Fibroblast of pulmonary artery (primary cell): ENCODE measurements at places on chromosomes 11 and 22.
A peak's percentile ranks its signal among the peaks of the same experiment; 100 is the strongest.

DNA sequence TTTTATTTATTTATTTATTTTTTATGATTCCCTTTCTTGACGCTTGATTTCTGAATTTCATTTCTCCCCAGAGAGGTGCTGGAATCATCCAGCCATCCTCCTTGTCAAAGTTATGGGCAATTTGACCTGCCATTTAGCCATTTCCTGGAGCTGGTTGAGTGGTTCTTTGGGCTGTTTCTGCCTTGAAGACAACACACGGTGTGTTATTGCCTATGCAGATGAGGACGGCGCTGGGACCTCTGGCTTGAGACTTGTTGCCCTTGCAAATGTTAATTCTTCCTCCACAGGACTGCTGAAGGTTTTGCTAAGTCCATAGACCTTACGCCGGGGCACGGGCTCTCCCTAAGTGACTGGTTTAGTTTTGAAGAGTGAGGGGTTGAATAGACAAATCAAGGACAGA is 147.9 kb upstream of the PLET1 start:
- no peak for DNase-seq

- DNase-seq: no peak
Measured at GRCh38 chr11:34911676-34912075, 4.5 kb downstream of the APIP start.

GRCh38 chr11:6941970-6942369 is 15.7 kb downstream of the ZNF215 start:
- DNase-seq: no peak

GRCh38 chr11:117449111-117449693 is 121.5 kb downstream of the CEP164 start:
- DNase-seq: no peak

- no peak for DNase-seq
Measured at GRCh38 chr11:96021901-96022650, 98.2 kb upstream of the MTMR2 start.

- no peak for DNase-seq
Measured at GRCh38 chr11:122220321-122220720, 104.3 kb upstream of the BLID start.

DNA sequence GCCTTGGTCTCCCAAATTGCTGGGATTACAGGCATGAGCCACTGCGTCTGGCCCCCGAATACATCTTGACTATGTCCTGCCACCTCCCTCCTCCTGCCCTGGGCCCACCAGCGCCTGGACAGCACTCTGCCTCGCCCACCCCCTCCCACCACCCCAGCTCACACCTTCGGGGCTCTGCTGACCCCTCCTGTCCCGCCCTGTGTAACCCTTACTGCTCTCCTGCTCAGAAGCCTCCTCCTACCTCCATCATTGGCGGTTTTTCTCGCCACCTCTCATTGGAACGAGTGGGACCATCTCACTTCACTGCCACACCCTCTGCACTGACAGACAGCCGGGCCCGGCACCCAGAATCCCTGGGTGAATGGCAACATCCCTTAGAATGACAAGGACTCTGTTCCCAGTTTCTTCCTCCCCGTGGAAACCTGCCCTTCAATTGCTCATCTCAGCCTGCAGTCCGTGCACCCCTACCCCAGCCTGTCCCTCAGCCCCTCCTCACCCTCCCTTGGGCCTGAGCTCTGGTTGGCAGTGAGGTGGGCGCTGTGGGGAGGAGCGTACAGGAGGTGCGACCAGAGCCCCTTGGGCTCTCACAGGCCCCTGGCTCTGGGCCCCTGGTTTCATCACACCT is 32.2 kb downstream of the LRRC74B start:
- DNase-seq: no peak

DNA sequence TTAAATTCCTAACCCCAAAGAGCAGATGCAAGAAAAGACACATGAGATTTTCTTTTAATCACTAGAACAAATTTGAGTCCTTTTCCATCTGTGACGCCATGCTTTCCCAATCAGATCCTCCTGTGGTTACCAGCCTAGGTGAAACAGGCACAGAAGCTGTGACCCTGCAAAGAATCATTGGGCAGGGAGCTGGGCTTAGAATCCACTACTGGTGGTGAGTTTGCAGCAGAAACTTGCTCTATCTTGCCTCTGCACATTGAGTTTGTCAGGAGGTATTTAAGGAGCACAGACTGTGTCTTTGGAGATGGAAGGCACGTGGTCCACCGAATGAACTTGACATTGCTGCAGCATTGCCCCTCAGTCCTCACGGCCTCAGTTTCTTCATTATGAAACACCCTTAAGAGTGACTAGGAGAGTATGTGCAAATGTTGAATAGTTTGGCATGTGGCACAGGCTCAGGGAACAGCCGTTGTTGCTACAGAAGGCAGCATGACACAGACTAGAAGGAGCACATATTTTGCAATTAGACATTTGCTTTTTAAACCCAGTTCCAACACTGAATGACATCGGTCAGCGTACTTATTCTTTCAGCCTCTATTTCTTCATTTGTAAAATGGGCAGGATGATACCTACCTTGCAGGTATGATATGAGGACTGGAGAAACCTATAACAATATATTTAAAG is 127.6 kb downstream of the DBX1 start:
- DNase-seq: no peak

GRCh38 chr11:17473071-17473744 is 3.4 kb downstream of the ABCC8 start:
- DNase-seq: no peak

GRCh38 chr11:46522682-46523281 is 71.0 kb downstream of the AMBRA1 start:
- no peak for DNase-seq

GRCh38 chr22:44975427-44976262 is 34.2 kb downstream of the PHF21B start:
- peak; percentile 84 for DNase-seq

GRCh38 chr11:109884501-109884900 is 208.7 kb upstream of the ZC3H12C start:
- DNase-seq: no peak

DNA sequence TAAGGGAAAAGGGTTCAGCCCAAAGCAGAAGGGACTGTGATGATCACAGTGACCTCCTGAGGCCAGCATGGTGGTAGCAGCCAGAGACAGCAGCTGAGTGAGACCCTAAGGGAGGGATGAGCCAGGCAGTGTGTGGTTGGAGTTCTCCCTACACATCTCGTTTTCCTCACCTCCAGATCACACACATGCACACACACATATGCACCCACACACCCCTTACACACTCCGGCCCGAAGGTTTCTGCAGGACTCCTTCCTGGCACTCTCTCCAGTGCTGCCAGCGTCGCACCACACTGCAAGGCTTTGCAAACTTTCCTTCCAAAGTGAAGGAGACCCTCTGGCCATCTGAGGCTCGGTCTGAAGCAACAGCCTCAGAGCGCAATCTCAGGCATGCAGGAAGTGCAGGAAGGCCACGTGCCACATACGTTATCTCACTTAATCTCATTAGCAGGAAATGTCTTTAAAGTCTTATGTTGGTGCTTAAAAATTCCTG is 26.9 kb upstream of the TP53I11 start:
- peak; percentile 35 for DNase-seq

DNA sequence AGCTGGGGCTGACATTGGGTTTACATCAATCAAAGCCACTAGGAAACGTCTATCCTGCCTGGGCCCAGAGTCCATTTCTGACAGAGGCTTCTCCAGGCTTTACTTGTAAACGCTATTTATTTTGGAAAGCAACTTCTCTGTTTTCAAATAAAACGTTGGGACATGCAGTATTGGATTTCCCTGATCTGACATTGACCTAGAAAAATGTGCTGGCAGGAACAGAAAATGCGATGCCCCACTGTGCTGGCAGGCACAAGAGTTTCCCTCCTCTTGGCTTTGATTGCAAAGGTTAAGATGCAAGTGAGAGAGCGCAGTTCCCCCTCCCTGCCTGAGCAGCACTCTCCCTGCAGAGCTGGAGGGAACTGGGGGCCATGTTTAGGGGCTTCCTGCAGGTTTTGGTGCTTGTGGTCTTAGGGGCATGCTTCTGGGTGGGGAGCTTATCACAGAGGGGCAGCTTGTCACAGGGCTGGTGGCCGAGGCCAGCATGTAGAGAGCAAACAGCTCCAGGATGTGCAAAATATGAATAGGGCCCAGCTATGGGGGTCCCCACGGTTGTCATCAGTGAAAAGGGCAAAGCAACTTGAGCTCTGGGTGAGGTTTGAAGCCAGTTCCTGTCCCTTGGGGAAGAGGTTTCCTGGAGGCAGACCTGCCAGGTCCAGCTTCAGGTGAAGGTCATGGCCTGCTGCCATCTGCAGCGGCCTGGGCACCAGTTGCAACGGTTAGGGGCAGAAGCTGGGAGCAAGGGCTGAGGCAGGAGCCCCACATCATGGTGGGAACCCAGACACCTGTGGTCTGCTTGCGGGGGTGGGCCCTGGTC is 42.3 kb upstream of the DKK3 start:
- DNase-seq: no peak

GRCh38 chr11:123973816-123974215 is 3.8 kb downstream of the OR10S1 start:
- DNase-seq: peak; percentile 93

DNA sequence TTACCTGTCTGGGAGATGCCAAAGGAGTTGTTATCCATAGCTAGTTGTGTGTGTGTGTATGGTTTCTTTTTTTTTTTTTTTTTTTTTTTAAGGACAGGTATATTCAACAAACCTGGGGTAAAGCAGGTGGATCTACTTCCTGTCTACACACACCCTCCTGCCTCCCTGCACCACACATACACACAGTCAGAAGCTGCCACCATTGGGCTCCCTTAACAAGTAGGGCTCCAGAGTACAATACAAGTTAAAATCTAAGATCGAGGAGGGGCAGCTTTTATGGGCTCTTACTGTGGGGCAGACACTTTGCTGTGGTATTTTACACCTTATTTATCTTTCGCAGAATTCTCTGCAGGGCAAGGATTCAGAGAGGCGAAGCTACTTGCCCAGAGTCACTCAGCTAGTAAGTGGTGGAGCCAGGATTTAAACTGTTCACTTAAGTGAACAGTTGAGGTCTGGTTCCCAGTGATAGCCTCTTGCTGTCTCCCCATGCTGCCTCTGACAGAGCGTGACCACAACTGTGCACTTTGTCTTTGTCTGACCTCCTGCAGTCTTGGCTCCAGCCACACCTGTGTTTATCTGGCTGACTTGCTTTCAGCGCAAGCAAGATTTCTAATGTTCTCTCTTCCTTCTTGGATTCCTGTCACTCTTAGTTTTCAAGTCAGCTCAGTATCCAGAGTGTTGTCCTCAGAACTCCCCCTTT is 135.0 kb downstream of the CSNK2A3 start:
- no peak for DNase-seq

GRCh38 chr11:66715346-66716085 is 13.5 kb downstream of the SPTBN2 start:
- DNase-seq: no peak

DNA sequence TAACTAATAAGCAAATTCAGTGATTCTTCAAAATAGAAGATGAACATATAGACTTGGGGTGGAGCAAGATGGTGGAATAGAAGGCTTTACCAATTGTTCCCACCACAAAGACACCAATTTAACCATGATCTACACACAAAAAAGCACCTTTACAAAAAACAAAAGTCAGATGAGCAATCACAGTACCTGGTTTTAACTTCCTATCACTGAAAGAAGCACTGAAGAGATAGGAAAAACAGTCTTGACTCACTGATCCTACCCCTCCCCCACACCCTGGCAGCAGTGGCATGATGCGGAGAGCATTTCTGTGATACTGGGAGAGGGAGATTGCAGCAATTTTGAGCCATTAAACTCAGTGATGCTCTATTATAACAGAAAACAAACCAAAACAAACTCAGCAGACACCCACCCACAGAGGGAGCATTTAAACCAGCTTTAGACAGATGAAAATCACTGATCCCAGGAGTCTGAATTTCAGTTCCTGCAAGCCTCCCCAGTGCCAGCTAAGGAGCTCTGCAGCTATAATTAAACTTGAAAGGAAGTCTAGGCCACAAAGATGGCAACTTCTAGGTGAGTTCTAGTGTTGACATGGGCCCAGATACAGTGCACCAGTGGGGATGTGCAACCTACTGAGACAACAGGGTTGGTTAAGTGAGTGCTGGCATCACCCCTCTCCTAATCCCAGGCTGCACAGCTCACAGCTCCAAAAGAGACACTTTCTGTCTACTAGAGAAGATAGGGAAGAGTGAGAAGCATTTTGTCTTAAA is 161.8 kb upstream of the GRIA4 start:
- DNase-seq: no peak

DNA sequence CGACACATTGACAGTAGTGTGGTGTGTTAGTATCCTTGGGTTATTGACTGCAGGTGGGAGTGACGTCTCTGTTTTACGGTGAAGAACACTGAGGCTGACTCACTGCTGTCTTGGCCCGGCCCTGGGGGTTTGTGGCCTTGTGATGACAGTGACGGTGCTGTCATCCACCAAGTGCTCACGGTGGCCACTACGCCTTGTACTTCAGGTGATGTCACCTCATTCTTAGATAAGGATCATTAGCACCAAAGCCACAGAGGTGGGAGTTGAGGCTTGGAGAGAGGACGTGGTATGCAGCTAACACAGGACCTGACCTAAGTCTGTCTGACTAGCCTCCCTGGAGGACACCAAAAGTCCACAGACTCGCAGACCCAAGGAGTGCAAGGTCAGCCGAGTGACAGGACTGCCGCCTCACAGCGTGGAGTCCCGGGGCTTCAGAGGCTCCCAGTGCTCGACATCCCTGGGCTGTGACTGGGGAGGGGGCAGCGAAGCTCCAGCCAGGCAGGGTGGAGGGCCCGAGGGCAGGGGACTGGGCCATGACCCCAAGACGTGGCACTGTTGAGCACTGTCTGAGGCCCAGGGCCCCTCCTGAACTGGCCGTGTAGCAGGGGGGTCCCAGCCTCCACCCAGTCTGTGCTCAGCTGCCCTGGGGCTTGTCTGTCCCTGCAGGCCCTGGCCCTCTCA is 56.5 kb downstream of the NAT10 start:
- DNase-seq: no peak

- peak; percentile 79 for DNase-seq
Measured at GRCh38 chr22:50526108-50526833, 873 bp upstream of the SCO2 start.

DNA sequence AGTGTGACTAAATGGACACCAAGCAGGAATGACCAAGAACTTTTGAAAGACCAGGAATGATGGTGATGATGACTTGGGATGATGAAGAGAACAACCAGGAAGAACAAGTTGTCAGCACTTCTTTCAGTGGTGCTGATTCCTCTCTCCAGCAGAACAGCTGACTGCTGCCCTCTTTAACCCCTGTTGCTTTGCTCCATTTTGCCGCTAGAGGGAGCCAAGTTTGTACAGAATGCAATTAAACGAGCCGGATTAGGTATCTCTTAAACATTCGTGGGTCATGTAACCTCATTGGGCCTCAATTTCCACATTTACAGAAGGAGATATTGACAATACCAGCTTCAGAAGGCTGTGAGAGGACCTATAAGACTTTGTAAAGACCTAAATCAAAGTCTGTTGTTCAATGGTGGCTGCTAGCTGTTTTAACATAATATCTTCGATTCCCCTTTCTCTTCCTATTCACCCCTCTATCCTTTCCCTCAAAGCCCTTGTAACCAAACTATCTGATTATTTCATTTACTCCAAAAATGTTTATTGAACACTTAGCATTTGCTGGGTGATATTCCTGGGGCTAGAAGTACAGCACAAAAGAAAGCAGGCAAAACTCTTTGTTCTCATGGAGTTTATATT is 1.9 kb downstream of the OR4S1 start:
- DNase-seq: peak; percentile 59

GRCh38 chr11:109704432-109704831 is 282.4 kb downstream of the C11orf87 start:
- DNase-seq: no peak
